Activated CD4-positive, alpha-beta T cell treated with anti-CD3 and anti-CD28 coated beads for 24 hours (primary cell): ENCODE measurements at places on chromosomes 12 and 14.

DNA sequence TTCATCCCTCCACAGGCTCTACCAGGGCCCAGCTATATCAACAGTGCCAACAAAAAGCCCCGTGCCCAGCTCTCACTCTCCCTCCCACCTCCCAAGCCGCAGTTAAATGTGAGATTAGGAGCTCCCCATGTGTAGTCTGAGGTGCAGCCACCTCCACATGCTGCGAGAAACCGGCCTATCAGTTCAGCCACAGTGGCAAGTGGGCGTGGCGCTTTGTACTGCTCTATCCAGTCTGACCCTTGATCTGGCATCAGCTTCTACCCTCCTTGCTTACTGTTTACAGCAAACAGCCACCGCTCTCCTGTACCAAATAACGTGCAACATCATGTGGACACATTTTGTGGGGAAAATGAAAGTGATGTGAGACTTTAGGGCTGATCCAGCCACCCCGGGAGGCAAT, 1.7 kb downstream of the PLEK2 start:
- DNase-seq, result no peak

DNA sequence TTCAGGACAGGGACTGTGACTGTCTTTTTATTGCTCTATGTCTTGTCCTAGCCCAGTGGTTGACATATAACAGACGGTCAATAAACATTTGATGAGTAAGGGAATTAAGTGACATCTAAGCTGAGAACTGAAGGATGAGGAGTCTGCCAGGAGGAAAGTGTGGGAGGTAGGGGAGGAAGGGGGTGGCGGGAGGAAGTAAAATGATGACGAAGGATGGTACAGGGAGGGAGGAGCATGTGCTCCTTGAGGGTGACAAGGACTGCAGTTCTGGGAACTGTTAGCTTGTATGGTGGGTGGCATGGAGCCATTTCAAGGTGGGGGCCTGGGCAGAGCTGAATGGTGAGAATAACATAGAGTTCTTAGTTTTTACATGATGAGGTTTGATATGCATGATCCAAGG, 64.4 kb downstream of the RGS6 start:
- DNase-seq, result no peak

DNA sequence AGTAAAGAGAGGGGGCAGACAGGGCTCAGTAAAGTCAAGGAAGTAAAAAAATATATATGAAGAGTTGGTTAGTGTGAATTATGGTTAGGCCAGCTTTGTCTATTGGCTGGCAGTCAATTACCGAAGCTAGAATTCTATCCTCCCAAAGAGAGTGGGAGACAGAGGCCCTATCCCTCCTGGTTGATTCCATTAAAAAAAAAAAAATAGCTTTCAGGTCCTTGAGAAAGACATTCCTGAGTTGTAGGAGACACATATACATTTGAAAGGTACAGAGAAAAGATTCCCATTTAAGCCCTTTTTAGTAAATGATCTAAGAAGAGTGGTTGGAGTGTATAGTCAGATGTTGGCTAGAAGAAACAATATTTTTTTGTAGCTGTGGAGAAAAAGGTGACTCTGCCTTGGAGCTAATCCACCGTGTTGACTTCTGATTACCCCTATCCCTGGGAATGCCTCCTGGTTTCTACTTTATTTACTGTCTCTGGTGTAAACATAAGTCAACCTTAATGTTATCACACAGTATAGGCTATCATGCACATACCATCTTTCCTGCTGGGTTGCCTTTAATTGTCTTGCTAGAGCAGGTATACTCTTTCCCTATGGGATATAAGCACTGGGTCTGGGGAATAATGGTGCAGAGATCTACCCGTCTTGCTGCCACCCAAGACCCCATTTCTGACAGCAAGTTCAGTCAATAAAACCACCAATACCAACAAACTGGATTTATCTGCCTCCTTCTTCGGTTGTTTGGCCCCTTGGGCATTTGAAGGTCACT, 859.9 kb upstream of the ATXN7L3B start:
- no peak for DNase-seq

DNA sequence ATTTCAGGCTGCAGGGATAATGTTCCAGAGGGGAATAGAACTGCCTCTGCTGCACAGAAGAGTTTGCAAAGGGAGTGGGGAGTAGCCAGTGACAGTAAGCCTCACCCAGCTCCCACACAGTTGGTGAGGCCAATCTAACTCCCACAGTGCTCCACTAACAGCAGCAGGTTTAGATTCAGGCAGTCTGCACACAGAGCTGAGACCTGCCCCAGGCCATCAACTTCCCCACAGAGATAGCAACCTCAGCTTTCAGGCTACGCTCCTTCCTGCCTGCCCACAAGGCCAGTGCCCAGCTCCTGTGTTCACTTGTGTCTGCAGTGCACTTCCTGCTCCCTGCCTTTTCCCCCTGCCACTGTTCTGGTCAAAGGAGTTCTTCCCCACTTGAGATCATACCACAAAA, 107.5 kb downstream of the TBC1D30 start:
- DNase-seq, result no peak

- no peak for DNase-seq
These were observed 64.5 kb downstream of the SEC23A start for GRCh38 chr14:39038542-39038941.

DNA sequence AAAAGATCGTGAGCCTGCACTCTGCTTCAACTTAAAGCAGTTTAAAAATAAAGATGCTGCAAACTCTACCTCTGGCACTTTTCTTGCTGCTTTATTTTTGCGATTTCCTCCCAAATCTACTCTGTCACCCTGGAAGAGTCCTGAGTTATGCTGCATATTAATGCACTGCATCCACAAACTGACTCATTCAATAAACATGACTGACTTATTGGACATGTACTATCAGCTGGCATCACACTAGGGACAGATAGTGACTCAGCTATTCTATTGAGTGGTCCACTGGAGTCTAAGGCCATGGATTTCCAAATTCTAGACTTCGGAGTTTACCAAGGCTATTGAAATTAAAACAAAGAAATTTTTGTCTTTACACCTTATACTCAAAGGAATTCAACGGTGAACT, 90.7 kb upstream of the PTPRR start:
- DNase-seq, result no peak
